Placental epithelial cell (primary cell): ENCODE measurements at places on chromosomes 16 and 17. TPM values are rescaled to one million over a fixed set of nuclear protein-coding genes. Genes with fewer than 3 reads are reported as not detected.

Gene CHST6
- 0.33 and 0.79 TPM in 2 replicates for total RNA-seq

Gene CDH8
- total RNA-seq: not detected in 2 replicates

Gene OR4D2
- total RNA-seq: not detected in 2 replicates

Gene PRRT2
- 1.2 and 13.3 TPM in 2 replicates for total RNA-seq

Gene WNT9B
- not detected in 2 replicates for total RNA-seq

Gene ZNF646
- 20.3 and 26.3 TPM in 2 replicates for total RNA-seq

Gene JUP
- 302 and 545 TPM in 2 replicates for total RNA-seq

Gene IL17C
- 0.39 TPM in 1 of 2 replicates, not detected in the other for total RNA-seq

Gene KLHDC4
- total RNA-seq: 9.2 and 29.8 TPM in 2 replicates

Gene TAX1BP3
- total RNA-seq: 137 and 276 TPM in 2 replicates

Gene ZNF594
- total RNA-seq: 8.6 and 13.0 TPM in 2 replicates

Gene C1QTNF8
- not detected in 2 replicates for total RNA-seq

Gene CDH1
- 4.3 and 64.7 TPM in 2 replicates for total RNA-seq

Gene FADS6
- total RNA-seq: not detected in 2 replicates

Gene DEXI
- 61.5 and 67.5 TPM in 2 replicates for total RNA-seq

Gene ELAC2
- total RNA-seq: 56.1 and 82.7 TPM in 2 replicates

Gene KRT17
- total RNA-seq: 1,476 and 3,292 TPM in 2 replicates

Gene SLC5A10
- 0.22 TPM in 1 of 2 replicates, not detected in the other for total RNA-seq
